Fibroblast of skin of abdomen (primary cell): ENCODE measurements at places on chromosomes 3 and 15.

GRCh38 chr3:48233542-48233941 is 7.4 kb upstream of the ZNF589 start:
- DNase-seq: no peak

DNA sequence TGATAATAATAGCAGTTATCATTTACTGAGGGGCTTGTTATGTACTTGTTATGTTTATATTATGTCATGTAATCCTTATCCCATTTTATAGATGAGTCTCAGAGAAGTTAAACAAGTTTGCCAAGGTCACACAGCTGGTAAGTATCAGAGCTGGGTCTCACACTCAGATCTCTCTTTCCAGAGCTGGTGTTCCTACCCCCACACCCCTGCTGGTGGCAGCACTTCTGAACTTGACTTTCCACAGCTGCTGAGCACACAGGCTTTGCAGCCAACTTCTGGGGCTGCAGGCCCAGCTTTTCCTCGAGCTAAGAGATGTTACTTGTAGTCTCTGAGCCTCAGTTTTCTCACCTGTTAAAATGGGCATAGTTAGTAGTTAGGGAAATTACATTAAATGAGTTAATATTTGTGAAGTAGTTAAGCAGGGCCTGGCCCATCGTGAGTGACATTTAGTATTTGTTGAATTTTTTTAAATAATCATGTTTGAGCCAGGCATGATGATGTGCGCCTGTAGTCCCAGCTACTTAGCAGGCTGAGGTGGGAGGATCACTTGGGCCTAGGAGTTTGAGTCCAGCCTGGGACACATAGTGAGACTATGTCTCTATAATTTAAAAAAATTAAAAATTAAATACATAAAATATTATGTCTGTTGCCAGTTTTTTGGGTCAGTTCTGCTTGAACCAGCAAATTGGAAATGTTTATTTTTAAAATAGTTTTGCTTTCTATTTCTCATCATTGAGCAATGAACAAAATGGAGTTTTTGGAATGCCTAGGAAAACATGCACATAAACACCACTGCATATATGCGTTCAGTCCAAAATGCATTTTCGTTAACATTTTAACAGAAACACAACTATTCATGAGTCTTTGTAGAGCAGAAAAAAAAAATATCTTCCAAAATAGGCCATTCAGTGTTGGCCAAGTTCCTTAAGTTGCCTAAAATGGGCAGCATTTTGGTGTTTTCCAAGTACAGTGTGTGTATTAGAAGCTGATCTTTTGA is 87.3 kb downstream of the SMAD6 start:
- peak; percentile 78 for DNase-seq

GRCh38 chr15:70761046-70761445 is 2.3 kb downstream of the UACA start:
- DNase-seq: no peak

- peak; percentile 26 for DNase-seq
Observed at GRCh38 chr3:177263615-177264368, 66.5 kb upstream of the TBL1XR1 start.

DNA sequence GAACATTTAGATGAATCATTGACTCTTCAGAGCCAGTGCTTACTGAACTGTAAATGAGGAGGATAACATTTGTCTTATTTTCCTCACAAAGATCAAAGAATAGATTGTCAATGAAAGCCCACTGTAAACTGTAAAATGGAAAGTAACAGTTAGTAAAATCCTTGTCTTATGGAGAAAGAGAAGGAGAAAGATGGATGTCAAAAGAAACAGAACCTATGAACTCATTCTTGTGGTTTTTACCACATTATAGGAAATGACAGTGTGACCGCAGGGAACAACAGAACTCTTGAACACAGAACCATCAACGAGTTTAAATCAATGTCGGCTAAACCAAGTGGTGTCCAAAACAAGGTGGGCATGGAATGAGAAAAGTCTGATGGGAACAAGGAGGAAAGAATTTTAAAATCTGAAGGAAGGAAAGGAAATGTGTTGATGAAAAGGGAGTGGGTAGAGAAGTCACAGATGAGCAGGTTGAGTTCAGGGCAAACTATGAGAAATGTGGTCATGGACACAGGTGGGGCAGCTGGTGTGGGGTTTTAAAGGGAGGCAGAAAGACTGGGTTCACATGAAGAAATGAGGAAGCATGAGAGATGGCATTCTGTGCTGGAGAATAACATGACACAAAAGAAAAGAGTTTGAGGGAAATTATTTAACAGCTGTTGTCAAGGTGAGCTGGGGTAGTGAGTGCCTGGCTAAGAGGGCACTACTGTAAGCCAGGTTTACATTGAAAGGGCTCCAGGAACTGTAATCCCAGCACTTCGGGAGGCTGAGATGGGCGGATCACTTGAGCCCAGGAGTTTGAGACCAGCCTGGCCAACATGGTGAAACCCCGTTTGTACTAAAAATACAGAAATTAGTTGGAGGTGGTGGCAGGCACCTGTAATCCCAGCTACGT is 42.4 kb upstream of the ETV5 start:
- DNase-seq: no peak

- peak; percentile 27 for DNase-seq
Observed at GRCh38 chr15:64525828-64526530, 65.6 kb downstream of the ZNF609 start.

DNA sequence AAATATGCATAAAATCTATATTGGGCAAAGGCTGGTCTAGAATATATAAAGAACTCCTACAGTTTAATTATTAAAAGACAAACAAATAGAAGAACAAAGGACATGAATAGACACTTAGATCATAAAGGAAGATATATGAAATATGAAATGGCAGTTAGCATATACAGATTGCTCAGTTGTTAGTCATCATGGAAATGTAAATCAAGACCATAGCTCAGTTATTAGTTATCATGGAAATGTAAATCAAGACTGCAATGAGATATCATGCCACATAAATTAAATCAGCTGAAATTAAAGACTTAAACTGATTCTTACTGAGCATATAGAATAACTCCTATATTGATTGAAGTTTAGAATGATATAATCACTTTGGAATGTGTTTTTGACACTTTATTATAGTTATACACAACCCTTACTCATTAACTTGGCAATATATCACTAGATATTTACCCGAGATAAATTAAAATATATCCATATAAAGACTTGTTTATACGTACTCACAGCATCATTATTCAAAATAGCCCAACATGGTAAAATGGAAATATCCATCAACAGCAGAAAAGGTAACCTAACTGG is 45.2 kb upstream of the GOLGA8B start:
- DNase-seq: peak; percentile 28

DNA sequence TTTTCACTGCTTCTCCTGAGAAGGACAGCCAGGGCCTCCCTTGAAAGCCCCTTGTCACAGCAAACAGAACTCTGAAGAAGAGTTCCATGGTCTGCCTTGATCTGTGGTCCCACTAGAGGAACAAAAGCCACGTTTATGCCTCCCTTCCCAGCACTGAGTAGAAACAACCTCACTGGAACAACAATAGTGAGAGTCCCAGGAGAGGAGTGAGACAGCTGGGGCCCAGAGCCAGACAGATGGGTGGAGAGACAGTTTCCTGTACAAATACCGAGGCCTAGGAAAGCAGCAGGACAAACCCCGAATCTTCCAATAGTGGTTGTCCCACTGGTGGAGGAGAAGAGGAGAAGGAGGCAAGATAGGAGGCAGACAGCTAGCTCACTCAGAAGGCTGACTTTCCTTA is 106.1 kb downstream of the WDR76 start:
- DNase-seq: no peak

GRCh38 chr3:170418422-170419398 is at the start of gene CLDN11:
Gene CLDN11, plus strand, starts transcription at chr3:170418868. Its CDS starts 199 bp downstream, at chr3:170419067.
- peak; percentile 85 for DNase-seq

- no peak for DNase-seq
Observed at GRCh38 chr3:144265542-144266100, 294.0 kb downstream of the DIPK2A start.

GRCh38 chr3:134260987-134261386 is 10.3 kb upstream of the RYK start:
- no peak for DNase-seq

GRCh38 chr3:73559749-73560148 is 65.0 kb downstream of the PDZRN3 start:
- no peak for DNase-seq

GRCh38 chr15:66269326-66270090 is 16.0 kb upstream of the MEGF11 start:
- peak; percentile 70 for DNase-seq

DNA sequence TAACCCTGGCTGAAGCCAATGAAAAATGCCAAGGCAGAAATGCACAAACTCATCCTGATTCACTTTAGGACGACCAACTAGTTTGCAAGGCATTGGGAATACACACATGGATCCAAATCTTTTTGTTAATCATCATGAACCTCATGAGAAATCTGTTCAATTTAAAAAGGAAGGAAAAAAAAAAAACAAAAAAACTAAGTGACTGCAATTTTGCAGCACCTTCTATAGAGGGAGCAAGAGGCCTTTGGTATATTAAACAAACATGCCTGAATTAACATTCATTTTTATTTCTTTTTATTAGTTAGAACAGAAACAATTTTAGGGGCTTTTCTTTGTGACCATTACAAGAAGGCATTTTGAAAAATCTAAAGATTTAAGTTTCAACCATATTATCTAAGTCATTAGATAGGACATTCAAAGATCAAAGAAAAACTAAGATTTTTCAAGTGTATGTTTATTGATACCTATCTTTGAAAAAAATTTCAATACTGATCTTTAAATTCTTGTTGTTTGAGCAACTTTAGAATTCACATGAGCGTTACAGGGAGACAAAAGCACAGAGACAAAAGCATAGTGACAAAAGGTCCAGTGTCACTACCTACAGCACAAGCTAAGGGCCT is 182.4 kb downstream of the CBLB start:
- DNase-seq: peak; percentile 24

- DNase-seq: peak; percentile 71
Observed at GRCh38 chr3:122760453-122761271, 33.0 kb downstream of the HSPBAP1 start.

DNA sequence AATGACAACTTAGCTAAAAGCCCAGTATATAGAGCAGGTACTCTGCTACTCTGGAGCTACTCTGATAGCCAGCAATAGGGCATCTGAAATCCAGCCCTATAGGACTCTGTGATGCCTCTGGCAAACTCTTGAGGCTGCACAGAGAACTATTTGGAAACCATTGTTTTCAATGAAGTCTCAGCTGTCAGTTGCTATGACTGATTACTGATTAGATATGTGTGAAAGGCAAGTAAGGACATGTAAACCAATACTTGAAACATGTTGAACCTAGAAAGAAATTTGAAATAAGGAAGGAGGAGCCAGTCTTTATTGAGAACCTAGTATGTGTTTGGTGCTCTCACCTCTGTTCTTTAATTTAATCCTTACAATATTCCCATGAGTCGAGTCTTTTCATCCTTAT is 40.2 kb upstream of the CRTC3 start:
- DNase-seq: no peak

- DNase-seq: no peak
Observed at GRCh38 chr3:181888234-181888633, 176.5 kb downstream of the SOX2 start.

DNA sequence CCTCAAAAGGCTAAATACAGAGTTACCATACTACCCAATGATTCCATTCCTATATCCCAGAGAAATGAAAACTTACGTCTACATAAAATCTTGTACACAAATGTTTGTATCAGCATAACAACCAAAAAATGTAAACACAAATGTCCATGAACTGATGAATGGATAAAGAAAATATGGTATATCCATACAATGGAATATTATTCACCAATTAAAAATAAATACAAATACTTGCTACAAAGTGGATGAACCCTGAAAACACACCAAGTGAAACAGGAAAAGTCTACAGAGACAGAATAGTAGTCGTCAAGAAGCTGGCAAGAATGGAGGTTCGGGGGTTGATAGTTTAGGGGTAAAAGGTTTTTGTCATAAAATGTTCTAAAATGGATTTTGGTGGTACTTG is 54.0 kb upstream of the ANKRD28 start:
- DNase-seq: no peak

- no peak for DNase-seq
Observed at GRCh38 chr3:32623532-32623931, 52.9 kb upstream of the DYNC1LI1 start.

- peak; percentile 82 for DNase-seq
Observed at GRCh38 chr3:49351521-49352011, 6.6 kb downstream of the GPX1 start.

DNA sequence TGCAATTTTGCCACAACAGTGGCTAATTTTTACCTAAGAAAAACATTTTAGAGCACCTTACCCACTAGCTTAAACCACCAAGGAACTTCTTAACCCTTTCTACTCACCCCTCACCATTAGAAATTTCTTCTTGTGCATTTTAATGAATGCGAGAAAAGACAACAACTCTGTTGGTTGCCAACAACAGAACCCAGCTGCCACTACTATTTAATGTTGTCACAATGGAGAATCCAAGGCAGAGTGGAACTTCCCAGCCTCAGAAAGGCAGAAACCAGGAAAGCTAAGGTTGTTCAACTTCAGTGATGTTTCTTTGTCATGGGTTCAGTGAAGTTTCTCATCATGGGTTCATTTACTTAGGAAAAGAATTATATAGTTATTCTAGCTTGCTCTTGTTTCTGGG is 325.2 kb upstream of the ARL6 start:
- no peak for DNase-seq

GRCh38 chr3:194360568-194360967 is 9.0 kb downstream of the LRRC15 start:
- DNase-seq: no peak

DNA sequence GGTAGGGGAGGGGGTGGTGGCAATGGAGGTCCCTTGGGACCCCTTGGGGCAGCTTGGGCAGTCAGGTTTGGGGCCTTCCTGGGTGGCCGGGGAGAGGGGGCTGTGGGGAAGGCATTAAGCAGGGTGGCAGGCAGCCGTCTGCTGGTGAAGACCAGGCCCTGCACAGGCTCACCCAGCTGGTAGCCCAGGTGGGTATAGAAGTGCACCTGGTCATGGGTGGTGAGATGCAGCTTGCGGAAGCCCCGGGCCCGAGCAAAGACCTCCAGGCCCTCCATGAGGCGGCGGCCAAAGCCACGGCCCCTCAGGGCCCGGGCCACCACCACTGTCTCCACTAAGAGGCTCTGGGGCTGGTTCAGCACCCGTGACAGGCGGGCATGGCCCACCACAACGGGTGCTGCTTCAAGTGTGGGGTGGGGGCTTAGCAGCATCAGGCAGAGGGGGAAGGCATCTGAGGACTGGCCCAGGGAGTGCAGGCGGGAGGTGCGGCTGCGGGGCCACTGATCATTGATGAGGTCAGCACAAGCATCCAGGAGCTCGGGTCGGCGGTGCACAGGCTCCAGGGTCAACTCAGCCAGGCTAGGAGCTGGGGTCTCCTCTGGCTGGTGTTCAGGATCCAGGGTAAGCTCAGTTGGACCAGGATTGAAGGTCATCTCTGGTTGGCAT is 2.4 kb downstream of the HYAL3 start:
- DNase-seq: no peak
